ENCODE measurements at places on chromosomes 1 and 21. TPM values are rescaled to one million over a fixed set of nuclear protein-coding genes. Genes with fewer than 3 reads are reported as not detected.

DNA sequence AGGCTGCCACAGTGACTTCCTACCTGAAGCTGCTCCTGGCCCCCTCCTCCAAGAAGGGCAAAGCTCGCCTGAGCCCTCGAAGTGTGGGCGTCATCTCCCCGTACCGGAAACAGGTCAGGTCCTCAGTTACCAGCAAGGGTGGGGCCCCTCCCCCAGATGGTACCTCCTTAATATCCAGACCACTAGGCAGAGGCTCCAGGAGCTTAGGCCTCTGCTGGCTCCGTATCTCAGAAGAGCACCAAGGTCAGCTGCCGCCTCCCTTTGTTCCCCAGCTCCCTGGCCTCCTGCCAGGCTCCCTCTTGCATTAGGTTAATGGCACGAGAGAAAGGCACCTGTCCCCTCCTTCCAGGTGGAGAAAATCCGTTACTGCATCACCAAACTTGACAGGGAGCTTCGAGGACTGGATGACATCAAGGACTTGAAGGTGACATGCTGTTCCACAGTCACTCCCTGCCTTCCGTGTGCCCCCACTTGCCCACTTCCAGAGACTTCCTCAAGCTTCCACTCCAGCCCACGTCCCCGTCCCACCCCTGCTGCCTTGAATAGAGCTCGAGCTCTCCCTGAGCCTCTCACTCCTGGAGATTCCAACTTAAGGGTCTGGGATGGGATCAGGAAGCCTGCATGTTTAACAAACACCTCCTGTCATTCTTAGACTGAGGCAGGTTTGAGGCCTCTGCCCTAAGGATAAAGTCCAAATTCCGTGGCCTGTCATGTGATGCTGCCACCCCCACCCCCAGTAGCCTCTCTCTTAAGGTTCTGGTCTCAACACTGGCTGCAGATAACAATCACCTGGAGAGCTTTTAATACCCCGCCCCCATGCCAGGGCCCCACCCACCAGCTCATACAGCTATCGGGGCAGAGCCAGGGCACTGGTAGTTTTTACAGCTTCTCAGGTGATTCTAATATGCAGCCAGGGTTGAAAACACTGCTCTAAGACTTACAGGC lies 8.3 kb downstream of the RHOC start:
- H3K4me1 ChIP-seq, result peaks cover 27% of the 10 kb centered on the region
- H3K27me3 ChIP-seq, result no peaks in the 10 kb centered on the region
- peaks cover 8% of the 10 kb centered on the region for H3K36me3 ChIP-seq
- H3K27ac ChIP-seq, result peak overlapping the region; percentile 16

GRCh38 chr21:41684381-41685245 lies 82.2 kb downstream of the RIPK4 start:
- no peaks in the 10 kb centered on the region for H3K4me1 ChIP-seq
- DNase-seq, result no peak
- H3K27ac ChIP-seq, result no peak overlapping the region
- no peak overlapping the region for H3K4me3 ChIP-seq
- peaks cover 10% of the 10 kb centered on the region for H3K27me3 ChIP-seq

- no peak overlapping the region for H3K4me3 ChIP-seq
- H3K27me3 ChIP-seq, result no peaks in the 10 kb centered on the region
- no peaks in the 10 kb centered on the region for H3K36me3 ChIP-seq
- H3K27ac ChIP-seq, result peak overlapping the region; percentile 4
- DNase-seq, result no peak
Measured at GRCh38 chr1:42737257-42737656, 2.8 kb downstream of the CLDN19 start.

DNA sequence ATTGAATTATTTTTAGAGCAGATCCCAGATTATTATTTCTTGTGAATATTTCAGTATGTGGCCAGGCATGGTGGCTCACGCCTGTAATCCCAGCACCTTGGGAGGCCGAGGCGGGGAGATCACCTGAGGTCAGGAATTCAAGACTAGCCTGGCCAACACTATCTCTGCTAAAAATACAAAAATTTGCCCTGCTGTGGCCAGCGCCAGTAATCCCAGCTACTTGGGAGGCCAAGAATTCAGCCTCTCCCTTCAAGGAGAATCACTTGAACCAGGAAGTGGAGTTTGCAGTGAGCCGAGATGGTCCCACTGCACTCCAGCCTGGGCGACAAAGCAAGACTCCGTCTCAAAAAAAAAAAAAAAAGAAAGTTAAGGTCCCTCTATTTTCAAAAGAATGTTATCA lies 4.3 kb downstream of the OSBPL9 start:
- H3K36me3 ChIP-seq, result peaks cover 4% of the 10 kb centered on the region
- H3K4me3 ChIP-seq, result no peak overlapping the region
- no peak for DNase-seq
- H3K4me1 ChIP-seq, result peaks cover 26% of the 10 kb centered on the region
- no peaks in the 10 kb centered on the region for H3K27me3 ChIP-seq

The AGT gene
- not detected for total RNA-seq

DNA sequence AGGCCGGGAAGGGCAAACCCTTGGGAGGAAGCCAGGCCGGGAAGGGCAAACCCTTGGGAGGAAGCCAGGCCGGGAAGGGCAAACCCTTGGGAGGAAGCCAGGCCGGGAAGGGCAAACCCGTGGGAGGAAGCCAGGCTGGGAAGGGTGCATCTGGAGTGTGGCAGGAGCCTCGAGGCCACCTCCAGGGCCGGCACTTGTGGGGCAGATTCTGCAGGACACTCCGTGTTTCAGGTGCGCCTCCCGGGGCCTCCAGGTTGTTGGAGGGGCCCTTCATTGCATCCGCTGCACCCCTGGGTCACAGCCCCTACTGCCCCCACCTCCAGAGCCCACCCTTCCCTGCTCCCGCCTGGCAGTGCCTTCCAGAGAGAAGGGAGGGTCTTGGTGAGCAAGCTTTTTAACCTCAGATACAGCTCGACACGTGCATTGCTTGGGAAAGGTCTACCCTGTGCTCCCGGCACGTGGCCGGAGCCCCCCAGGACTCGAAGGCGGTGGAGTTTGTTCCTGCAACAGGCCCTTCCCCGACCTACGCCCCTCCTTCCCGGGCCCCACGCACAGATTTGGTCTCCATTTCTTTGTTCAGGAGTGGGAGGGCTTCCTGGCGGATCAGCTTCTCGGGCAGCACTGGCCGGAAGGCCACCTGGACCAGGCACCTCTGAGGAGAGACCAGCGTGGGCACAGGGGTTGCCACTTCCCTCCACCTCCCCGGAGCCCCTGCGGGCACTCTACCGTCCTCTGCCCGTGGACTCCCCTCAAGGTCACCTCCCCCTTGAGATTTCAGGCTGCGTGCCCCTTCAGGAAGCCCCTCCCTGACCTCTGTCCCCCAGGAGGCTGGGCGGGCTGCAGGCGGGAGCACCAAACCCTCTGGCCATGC lies 9.4 kb upstream of the TMEM52 start:
- H3K4me1 ChIP-seq, result no peaks in the 10 kb centered on the region
- H3K27ac ChIP-seq, result no peak overlapping the region

GRCh38 chr21:45482899-45483821 lies 59.1 kb downstream of the SLC19A1 start:
- DNase-seq, result peak; percentile 71
- H3K36me3 ChIP-seq, result peaks cover 8% of the 10 kb centered on the region
- H3K4me3 ChIP-seq, result peak overlapping the region; percentile 78
- H3K4me1 ChIP-seq, result peaks cover 32% of the 10 kb centered on the region

GRCh38 chr1:93288558-93288957 lies 57.1 kb upstream of the DR1 start:
- DNase-seq, result no peak
- no peaks in the 10 kb centered on the region for H3K4me1 ChIP-seq
- no peak overlapping the region for H3K4me3 ChIP-seq
- no peaks in the 10 kb centered on the region for H3K27me3 ChIP-seq
- peaks cover 40% of the 10 kb centered on the region for H3K36me3 ChIP-seq

- peak overlapping the region; percentile 9 for H3K27ac ChIP-seq
- no peaks in the 10 kb centered on the region for H3K27me3 ChIP-seq
- H3K36me3 ChIP-seq, result peaks cover 5% of the 10 kb centered on the region
- no peak overlapping the region for H3K4me3 ChIP-seq
- no peak for DNase-seq
Measured at GRCh38 chr1:54335755-54336108, 70.5 kb downstream of the SSBP3 start.

The RNU1-1 gene
- 3,257 TPM for total RNA-seq

GRCh38 chr1:116428576-116428975 lies 55.5 kb downstream of the ATP1A1 start:
- no peaks in the 10 kb centered on the region for H3K4me1 ChIP-seq
- no peak overlapping the region for H3K27ac ChIP-seq
- no peak for DNase-seq
- H3K27me3 ChIP-seq, result peaks cover 22% of the 10 kb centered on the region
- H3K36me3 ChIP-seq, result no peaks in the 10 kb centered on the region
